ENCODE measurements at places on chromosomes 7 and 10.
A peak's percentile ranks its signal among the peaks of the same experiment; 100 is the strongest.

- no peak for DNase-seq
Observed at GRCh38 chr7:26052706-26053105, 99.3 kb upstream of the NFE2L3 start.

DNA sequence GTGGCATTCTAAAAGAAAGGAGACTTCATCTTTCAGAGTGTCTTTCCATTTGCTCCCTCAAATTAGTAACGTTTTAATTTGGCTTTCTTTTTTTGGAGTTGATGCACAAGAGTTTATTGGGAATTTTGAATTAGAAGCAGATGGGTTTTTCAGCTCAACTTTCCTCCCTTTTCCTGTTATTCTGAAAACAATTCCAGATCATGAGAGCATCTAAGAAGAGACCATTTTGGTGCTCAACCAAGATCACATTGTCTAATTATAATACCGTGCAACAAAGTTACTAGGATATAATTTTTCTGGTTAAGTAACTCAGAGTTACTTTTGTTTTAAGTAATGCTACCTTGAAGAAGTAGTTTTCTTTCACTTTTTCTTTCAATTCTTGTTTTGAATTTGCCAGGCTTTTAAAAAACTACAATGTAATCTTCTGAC lies 396.6 kb upstream of the KLF6 start:
- DNase-seq = no peak

DNA sequence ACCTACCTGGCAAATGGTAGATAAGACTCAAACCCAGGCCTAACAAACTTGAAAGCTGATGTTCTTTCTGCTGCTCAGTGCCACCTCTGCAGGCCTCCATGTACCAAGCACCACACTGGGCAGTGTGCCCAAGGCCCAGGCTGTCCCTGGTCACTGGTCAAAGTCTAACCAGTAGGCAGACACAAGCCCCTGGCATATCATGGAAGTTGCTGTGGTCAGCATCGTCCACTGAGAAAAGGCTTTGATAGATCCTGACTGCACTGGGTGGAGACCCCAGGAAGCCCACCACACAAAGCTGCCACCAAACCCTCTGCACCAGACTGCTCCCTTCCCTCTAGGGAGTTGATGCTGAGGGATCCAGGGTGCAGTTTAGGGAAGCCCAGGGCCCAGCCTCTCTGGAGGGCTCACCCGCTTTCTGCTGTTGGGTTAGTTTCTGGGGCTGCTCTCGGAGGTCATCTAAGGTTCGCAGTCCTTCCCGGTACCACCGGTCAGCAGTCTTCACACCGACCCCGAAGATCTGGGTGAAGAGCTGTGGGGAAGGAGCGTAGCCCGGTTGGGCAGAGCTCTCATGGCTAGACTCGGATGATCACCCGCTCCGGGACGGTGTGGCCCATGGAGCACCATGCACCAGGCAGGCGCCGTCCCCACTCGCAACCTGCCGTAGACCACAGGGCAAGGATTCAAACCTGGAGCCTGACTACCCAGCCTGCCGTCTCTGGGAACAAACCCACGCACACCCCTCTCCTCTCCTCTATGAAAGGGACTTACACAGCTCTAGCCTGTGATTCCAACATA lies 6.0 kb downstream of the POLM start:
- DNase-seq = no peak

GRCh38 chr7:13988065-13988464 lies 1.4 kb downstream of the ETV1 start:
- no peak for DNase-seq

GRCh38 chr7:53521638-53522184 lies 486.3 kb downstream of the POM121L12 start:
- no peak for DNase-seq

GRCh38 chr10:118753331-118754228 lies 1.2 kb downstream of the CACUL1 start:
- DNase-seq = no peak

GRCh38 chr10:16770670-16771069 lies 46.6 kb downstream of the RSU1 start:
- no peak for DNase-seq

DNA sequence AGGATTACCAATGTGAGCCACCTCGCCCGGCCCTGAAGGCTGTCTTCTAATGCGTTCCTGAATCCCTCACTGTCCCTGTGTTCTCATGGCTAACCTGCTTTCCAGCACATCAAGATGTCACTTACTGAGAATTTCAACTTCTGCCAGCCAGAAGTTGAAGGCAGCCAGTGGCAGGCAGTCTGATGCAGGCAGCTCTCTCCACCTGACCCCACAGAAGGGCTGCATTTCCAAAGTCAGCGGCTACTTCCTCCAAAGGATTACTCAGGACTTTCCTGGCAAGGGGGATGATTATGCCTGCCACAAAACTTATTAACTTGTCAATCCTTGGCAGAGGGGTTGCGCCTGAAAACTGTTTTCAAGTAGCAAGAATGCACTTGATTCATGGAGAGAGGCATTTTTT lies 1219.4 kb downstream of the TYW1 start:
- DNase-seq = no peak

DNA sequence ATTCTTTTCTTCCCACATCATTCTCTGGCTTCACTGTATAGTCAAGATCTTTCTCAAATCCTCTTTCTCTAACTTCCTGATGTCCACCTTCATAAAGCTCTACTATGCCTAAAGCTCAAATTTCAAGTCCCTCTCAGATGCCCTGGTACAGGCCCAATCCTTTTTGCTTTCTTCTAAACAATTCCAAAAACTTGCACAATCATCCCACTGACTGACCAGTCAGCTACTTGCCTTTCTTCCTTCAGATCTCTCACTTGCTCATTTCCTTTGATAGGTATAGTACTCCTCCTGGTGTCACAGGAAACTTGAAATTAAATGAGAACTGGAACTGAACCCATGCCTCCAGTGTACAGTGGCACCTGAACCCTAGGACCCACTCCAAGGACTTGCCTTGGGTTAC lies 18.2 kb downstream of the SEC31B start:
- DNase-seq = no peak

DNA sequence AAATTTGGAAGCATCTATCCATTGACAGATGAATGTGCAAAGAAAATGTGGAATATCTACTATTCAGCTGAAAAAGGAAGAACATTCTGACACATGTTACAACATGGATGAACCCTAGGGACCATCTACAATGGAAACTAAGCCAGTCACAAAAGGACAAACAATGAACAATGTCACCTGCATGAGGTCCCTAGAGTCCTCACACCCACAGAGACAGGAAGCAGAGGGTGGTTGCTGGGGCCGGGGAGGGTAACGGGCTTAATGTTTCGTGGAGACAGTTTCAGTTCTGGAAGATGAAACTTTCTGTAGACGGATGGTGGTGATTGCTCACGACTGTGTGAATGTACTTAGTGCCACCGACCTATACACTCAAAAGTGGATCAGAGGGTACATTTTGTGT lies 282.9 kb downstream of the ADARB2 start:
- peak; percentile 32 for DNase-seq

DNA sequence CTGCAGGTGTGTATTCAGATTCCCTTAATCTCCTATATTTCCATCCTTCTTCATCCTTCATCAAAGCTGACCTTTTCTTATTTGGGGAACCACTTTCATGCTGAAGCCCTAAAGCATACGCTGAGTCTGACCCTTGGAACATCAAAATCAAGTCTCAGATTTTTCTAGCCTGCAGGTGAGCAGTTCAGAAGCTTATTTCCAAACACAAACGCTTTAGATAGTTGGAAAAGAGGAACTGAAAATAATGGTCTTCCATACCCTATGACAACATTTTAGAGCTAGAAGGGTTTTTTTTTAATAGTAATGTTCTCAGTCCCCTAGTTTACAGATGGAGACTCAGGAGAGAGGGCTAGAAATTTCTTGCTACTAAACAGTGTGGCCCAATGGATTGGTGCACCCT lies 1.6 kb upstream of the AGK start:
- no peak for DNase-seq

DNA sequence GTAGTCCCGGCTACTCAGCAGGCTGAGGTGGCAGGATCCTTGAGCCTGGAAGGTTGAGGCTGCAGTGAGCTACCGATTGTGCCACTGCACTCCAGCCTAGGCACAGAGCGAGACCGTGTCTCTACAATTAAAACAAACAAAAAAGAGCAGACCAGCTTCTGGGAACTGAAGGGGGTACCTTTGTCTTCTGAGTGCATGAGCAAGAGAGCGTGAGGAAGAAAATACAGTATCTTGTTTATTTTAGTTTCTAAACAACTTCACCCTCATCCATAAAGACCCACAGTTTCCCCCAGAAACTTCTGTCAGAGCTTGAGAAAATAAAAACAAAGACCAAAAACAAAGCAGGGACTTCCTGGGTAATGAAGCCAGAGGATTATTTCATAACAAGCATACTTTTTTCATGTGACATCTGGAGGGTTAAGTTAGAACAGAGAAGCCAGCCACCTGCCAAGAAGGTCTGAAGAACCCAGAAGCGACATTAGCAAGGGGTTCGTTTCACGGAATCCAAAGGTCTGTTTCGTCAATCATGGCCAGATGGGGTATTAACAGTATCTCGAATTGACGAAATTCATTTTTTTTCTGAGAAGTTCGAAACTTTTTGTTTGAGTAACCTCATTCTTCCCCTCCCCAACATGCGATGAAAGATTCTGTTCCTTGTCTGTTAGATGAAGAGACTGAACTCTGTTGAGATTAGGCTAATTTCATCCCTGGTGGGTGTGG lies 10.2 kb upstream of the IL2RA start:
- no peak for DNase-seq

DNA sequence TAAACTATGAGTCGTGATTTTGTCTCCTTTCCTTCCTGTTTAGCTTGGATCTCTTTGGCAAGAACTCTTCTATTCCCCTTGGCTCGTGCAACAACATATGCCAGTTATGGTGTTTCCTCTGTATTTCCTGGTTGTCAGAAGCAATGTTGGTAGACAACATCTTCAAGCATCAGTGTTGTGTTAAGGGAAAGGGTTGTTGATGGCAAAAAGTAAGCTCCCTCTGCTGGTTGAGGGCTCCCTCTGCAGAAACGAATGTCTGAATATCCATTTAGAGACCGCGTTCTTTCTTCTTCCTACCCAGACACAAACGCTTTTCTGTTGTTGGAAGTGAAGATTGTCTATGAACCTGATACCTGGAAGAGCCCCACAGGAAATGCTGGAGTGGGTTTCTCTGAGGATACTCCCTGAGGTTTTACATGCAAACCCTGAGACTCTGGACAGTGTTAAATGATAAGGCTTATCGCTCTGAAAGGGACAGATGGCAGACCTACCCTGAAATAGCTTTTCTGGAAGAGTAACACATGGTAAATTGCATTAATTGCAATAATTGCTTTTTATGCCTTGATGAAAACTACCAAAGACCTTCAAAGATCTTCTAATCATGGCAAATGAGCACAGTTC lies 23.5 kb upstream of the C1QL3 start:
- no peak for DNase-seq

- no peak for DNase-seq
Observed at GRCh38 chr7:158446706-158447105, 140.9 kb downstream of the PTPRN2 start.

- DNase-seq = no peak
Observed at GRCh38 chr10:12187321-12187905, 8.3 kb downstream of the NUDT5 start.

DNA sequence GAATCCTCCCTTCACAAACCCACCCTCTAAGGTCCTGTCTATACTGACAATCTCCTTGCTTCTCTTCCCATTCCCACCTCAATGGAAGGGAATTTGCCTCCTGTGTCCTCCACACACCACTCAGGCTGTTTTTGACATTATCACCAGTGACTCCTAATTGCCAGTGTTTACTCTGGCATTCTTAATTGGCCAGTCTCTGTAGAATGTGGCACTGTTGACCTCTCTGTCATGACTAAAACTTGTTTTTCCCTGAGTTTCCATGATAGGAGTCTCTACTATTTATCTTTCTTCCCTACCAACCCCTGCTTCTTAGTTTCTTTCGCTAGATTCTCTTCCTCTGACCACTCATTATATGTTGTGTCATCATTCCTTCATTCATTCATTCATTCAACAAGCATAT lies 12.1 kb downstream of the SLC16A12 start:
- no peak for DNase-seq

DNA sequence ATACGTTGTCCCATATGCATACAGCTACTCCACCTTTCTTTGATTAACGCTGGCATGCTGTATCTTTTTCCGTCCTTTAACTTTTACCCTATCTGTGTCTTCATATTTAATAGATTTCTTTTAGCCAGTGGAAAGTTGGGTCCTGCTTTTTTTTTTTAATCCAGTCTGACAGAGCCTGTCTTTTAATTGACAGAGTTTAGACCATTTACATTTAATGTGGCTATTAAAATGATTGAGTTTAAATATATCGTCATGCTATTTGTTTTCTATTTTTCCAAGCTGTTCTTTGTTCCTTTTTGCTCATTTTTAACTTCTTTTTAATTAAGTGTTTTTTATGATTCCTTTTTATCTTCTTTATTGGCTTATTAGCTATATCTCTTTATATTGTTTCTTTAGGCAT lies 217.6 kb upstream of the NEBL start:
- DNase-seq = no peak

- no peak for DNase-seq
Observed at GRCh38 chr10:59781511-59781910, 28.3 kb upstream of the MRLN start.
